Renal pelvis (tissue), 12 donors: ENCODE measurements at places on chromosomes 1 and 21.

GRCh38 chr1:38141483-38141882 lies 94.9 kb upstream of the POU3F1 start:
- no peak for DNase-seq

DNA sequence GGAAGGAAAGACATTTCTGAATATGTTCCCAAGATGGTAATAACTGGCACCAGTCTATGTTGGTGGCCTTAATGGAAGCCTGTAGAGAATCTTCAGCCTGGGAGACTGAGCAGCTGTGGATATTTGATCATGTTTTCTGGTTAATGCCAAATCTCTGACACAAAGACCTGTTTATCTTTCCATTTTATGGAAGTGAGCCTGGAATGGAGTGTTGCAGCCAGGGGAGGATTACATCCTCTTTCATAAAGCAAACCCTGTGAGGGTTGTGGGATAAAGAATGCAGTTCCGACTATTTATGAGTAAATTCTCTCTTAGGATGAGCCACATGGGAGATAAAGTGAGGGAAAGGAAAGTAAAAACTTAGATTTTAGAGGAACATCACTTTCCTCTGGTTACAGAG lies 144.1 kb downstream of the PCP4 start:
- DNase-seq, result no peak

DNA sequence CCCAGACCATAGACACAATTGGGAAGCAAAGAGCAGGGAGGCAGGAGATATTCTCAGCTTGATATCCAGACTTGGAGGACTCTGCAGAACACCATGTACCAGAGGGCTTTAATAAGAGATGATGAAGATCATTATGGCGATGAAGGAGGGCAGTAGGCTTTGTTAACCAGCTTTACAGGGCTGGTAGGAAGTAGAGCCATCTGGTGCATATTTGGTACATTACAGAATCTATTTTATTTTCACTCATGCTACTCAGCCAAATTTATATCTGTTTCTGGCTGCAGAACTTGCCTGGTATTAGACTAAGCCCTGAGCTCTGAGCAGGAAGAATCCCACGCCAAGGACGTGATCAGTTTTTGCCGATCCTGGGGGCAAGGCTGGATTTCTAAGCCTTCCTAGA lies 61.8 kb upstream of the SYT6 start:
- no peak for DNase-seq

GRCh38 chr1:14723401-14723800 lies 124.9 kb downstream of the KAZN start:
- no peak for DNase-seq

DNA sequence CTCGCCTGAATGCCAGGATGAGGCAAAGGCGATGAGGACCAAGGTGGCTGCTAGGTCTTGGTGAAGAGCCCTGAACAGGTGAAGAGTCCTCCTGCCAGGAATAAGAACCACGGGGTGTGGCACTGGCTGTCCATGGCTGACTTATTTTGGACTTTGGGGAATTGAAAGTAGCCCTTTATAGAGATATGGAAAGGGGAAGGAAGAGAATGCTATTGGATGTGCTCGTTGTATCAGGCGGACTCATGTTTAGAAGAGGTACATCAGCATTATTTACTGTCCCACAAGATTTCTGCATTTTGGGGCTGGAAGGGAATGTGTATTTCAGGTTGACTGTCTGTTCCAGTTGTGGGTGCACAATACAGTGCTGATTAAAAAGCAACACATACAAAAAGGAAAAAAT lies 465.8 kb downstream of the DSCAM start:
- no peak for DNase-seq

DNA sequence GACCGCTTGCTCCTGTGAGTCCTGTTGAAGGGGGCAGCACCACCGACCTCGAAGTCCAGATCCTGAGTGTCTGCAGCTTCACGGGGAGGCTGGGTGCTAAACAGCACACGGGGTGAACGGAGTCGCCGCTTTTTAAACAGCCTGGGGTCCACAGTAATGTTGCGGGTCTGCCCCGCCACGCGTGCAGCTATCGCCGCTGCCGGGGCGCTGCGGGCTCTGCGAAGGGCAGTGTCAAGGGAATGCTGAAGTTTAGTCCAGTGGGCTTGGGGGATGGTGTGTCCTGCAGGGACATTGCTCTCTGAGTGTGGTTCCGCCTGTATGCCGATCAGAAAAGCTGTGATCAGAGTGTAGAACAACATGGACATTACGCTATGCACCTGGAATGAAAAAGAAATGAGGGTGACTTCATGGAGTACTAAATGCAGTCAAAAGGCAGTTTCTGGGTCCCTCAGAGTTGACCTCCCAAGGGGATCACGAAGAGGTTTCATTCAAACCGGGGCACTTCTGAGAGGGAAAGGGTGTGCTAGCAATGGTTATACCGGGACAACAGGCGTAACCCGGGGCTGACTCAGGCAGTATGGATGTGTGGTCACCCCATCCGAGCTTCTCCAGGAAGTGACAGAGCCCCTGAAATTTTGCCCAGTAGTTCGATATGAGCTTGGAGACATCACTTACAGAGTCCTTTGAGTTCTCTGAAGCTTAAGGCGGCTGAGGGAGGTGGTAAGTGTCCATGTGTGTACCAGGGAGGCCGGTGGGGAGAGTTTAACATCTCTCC lies 51.4 kb downstream of the NGF start:
- DNase-seq, result no peak
